ENCODE measurements at places on chromosomes 16 and 17.

DNA sequence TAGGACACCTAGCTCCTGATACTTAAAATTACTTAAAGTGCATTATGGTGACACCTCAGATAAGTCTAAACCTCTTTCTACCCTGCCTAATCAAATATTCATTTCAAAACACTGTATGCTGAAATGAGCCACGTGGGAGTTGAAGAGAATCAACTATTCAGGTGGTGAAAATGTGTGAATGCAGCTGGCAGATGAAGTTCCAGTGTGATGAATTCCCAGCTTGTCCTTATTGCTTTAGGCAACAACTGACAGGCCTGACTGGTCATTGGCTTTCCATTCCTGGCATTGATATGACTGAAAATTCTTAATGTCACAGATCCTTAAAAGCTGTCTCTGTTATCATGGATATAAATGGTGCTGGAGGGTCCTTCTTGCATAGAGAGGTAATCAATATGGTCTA, 301.9 kb upstream of the TBX2 start:
- DNase-seq, result no peak

DNA sequence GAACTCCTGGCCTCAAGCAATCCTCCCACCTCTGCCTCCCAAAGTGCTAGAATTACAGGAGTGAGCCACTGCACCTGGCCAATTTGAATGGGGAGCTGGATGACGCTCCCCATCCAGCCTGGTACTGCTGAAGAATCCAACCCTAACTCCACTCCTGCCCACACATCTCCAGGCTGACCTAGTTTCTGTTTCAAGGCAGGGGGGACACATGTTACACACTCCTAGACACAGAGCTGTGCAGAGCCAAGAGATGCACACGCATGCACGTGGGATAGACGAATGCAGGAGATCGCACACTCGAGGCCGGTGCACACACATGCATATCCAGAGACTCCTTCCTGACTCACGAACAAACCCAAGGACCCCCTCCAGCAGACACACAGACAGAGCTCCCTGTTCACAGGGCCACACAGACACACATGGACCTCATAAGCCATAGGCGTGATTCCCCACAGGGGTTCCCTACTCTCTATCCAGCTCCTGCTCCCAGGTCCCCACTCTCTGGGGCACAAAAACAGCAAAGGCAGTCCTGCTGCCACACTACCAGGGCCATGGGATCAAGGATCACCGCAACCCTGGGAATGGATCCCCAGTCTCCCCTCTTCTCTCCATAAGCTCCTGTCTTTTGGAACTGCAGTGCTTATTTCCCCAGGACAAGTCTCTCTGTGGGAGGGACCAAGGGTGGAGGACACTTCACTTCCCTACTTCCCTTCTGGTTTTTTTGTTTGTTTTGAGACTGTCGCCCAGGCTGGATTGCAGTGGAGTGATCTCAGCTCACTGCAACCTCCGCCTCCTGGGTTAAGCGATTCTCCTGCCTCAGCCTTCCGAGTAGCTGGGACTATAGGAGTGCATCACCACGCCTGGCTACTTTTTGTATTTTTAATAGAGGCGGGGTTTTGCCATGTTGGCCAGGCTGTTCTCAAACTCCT, 14.4 kb downstream of the EPOP start:
- no peak for DNase-seq

- DNase-seq, result peak; percentile 18
These were observed 3.4 kb downstream of the SPNS1 start for GRCh38 chr16:28977703-28978662.

DNA sequence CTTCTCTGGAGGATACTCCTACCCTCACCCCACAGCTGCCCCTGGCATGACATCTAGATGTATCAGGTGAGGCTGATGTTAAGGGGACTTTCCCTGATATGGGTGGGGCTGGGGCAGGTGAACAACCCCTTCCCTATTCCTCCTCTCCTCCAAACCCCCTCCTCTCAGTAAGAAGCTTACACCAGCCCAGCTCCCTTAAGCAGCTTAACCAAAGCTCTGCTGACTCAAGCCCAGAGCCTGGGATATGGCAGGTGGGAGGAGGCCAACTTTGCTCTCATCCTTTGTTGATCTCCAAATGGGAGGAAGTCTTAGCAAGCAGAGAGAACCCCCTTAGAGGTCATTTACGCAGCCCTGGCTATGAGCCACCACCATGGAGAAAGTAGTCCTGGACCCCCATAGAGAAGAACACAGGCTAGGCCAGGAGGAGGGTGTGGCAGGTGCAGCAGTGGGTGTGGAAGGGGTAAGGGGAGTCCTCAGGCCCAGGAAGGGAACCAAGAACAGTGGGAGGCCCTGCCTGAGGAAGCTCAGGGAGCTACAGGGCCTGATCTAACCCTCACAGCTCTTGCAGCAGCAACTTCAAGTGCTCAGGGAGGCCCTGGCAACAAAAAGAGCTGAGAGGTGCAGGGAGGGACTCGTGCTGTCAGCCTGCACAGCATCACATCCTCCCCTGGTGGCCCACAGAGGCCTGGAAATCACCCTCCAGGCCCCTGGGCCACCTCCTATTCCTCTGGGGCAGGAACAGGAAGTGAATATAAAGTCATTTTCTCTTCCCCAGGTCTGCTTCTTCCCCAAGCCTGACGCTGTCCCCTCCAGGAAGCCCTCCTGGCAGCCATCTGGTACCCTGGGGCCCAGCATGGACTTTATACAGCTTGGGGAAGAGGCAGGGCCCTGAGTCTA, 2.9 kb downstream of the UNC119 start:
- DNase-seq, result no peak

DNA sequence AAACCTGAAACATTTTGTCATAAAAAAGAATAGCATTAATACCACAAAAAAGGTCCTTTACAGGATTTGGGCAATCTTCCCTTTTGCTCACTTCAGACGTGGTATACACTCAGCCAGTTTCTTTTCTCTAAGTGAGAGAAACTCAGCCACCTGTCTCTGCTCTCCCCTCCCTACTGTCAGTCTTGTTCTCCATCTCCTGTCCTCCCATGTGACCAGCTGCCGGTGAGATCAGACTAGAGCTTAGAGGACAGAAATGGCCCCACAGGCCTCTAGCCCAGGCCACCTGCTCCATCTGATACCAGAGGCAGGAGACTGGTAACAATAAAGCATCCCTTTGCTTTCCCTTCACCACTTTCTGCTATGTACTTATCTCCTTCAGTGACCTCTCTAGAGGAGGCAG, 34.9 kb downstream of the CMC2 start:
- peak; percentile 25 for DNase-seq

DNA sequence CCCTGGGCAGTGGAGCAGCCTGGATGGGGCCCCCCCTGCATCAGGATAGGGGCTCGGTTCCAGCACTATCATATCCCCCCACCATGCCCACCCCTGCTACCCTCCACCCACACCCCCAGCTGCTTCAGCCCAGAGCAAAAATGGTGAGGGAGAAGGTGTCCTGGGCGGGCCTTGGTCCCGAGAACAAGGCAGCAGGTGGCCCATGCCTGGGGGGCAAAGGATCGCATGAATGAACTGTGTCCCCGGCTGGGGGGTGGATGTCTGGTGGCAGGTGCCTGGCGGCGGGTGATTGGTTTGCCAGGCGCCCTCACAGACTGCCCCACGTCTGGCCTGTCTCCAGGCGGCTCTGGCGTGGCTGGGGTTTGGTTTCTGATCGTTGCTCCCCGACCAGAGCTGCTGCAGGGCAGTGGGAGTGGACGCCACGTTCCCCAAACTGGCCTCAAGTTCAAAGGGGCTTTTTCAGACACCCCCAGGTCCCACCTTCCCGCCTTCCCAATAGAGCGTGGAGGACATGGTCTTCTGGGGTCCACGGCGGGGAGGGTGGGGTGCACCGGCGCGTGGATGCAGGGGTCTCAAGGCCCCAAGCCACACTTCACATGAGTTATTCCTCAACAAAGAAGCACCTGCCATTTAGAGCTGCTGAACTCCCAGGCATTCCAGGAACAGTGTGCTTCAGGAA, 12.6 kb downstream of the UTS2R start:
- peak; percentile 82 for DNase-seq

GRCh38 chr16:24980077-24980793, 34.9 kb downstream of the ARHGAP17 start:
- no peak for DNase-seq

DNA sequence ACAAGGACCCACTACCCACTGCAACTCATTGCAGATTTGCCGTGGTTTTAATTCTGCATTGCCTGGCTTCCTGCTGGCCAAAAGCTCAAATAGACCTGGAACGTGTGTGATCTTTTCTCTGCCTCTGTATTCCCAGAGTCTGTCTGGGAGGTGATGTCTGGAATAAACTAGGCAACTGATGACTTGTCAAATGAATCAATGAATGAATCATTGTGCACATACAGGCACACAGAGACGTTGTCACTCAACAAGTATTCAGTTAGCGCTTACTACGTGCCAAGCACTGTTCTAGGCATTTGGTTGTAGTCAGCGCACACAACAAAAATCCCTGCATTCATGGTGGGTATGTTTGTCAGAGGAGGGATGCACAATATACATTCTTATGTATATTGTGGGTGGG, 8.9 kb downstream of the TMEM132E start:
- DNase-seq, result no peak

DNA sequence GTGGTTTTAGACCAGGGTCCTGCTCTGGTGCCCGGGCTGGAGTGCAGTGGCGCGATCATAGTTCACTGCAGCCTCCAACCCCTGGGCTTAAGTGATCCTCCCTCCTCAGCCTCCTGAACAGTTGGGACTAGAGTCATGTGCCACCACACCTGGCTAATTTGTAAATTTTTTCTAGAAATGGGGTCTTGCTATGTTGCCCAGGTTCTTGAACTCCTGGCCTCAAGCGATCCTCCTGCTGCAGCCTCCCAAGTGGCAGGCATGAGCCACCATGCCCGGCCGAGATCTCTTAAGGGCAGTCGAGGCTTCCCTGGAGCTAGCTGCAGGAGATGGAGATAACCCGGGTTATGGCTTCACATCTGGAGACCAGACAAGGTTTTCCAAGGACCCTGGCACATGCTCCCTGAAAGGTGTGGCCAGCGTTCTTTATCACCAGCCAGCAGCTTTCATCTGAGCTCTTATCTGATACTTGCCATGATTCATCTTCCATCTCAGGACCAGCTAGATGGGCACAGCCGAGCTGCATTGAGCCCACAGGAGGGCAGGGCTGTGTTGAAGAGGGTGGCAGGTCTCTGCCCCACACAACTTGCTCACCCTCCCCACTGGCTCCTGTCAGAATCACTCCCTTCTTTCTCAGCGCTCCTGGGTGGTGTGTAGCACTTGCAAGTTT, 28.6 kb downstream of the SCNN1B start:
- no peak for DNase-seq

GRCh38 chr16:82384017-82384416, 214.0 kb upstream of the MPHOSPH6 start:
- no peak for DNase-seq

- DNase-seq, result no peak
These were observed 61.0 kb upstream of the DNAJA2 start for GRCh38 chr16:47034455-47034854.

DNA sequence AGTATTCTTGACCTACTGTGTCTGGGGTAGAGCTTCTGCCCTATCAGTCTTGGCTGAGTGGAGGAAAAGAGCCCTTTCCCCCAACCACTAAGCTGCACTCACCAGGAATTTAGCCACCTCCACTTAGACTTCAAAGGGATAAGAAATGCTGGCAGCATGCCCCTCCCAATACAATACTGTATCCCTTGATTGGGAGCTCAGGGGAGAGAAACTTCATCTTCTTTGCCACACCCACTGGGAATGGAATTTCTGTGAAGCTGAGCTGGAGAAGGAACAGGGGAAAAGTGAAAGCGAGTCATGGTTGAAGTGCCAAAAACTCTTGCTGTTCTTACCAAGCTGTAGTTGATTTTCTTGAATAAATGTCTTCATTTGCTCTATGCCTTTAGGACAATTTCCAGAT, 68.8 kb downstream of the CEP112 start:
- DNase-seq, result no peak

- DNase-seq, result peak; percentile 67
These were observed 3.3 kb upstream of the AXIN2 start for GRCh38 chr17:65564793-65565192.

- no peak for DNase-seq
These were observed 958.1 kb downstream of the KCNJ2 start for GRCh38 chr17:71127416-71127815.

DNA sequence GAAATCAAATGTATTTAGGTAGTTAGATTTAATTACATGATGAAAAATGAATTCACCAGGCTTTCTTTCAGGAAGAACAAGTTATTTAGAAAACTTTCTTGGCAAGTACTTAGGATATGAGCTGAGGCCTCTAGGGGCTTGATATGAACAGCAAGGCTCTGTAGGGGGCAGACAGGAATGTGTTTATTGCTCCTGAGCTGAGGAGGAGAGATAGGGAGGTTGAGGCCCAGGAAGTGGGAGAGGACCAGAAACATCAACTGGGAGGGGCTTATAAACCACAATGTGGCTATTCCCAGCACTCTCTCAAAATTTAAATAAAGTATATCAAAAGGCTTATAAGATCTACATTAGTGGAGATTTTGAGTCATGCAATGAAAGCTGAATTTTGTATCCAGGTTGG, 154.0 kb upstream of the MAF start:
- DNase-seq, result no peak

DNA sequence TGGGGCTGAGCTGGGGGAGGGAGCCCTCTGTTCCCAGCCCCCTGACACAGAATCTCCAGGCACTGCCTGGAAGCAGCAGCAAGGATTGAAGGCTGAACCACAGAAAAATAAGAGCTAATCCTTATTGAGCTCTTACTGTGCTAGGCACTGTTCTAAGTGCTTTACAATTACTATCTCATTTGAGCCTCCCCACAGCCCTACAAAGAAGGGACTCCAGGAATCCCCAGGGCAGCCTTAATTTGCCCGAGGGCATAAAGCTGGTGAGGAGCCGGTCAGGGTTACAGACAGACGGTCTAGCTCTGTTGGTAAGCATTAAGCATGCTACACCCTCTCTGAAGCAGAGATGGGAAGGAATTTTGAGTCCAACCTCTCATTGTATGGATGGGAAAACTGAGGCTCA, 7.0 kb downstream of the SAMD14 start:
- DNase-seq, result peak; percentile 65

- no peak for DNase-seq
These were observed 29.0 kb downstream of the MRC2 start for GRCh38 chr17:62656446-62656845.

DNA sequence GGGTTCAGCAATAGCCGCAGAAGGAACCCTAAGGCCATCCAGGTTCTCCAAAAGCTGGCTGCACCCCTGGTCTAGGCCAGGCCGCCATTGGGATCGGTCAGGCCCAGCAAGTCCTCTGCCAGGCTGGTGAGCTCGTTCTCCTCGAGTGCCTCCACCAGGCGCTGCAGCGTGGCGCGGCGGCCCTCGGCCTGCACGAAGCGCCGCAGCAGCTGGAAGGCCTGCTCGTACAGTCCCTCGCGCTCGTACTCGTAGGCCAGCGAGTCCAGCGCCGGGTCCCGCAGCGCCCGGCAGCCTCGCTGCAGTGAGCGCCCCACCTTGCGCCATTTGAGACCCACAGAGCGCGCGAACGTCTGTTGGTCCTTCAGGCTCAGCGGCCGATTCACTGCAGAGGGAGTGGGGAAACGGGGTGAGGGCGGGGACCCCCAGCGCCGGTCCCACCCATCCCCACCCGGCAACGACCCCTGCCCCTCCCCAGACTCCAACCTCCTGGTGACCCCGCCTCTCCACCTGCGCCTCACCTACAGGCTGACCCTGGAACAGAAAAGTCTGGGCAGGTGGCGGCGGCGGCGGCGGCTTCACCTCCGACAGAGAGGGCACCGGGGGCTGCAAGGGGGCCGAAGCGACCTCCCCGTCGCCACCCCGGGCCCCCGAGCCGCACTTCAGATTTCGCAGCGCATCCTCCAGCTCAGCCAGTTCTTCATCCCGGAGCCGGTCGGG, 3.9 kb upstream of the B3GNT9 start:
- DNase-seq, result peak; percentile 28

- no peak for DNase-seq
These were observed 57.7 kb upstream of the BCAR1 start for GRCh38 chr16:75309156-75309555.

- DNase-seq, result no peak
These were observed 52.8 kb downstream of the PLXDC1 start for GRCh38 chr17:39098588-39098987.

GRCh38 chr17:42879596-42879985, 21.0 kb upstream of the G6PC1 start:
- DNase-seq, result no peak
